Activated CD4-positive, CD25-positive, alpha-beta regulatory T cell treated with anti-CD3 and anti-CD28 coated beads, Interleukin-2, amount 50 U/mL, for 24 hours (primary cell): ENCODE measurements at places on chromosomes 2 and 18.

GRCh38 chr2:67243919-67244318, 153.2 kb upstream of the ETAA1 start:
- ATAC-seq, result no peak

DNA sequence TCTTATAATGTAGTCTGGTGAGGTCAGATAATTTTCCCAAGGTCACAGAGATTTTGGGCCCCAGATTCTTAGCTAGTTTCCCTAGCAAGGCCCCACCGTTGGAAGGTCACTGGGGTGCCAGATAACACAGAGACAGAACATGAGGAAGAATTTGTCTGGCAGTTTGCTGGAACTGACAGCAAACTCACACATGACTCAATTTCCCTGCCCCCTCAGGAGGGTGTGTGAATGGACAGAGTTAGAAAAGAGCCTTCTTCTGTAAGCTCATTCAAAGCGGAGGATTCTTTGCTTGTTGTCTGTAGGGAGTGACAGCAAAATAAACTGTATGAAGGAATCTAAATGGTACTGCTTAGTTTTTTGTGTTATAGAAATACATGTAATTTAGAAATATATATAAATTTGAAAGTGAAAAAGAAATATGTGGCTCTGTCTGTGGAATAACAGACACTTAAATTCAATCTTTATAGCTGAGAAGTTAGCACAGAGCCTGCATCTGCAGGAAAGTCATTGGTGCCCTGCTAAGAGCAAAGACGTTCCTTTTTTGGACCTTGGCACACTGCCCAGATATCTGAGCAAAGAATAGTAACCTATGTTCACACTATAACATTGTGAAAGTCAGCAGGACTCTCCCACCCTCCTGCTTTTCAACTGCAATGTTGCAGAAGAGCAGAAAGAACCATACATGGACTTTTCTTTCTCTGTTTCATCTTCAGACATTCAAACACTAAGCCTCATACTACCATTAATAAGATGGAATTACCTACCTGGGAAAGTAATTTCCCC, 2.1 kb downstream of the MDH1 start:
- no peak for ATAC-seq

DNA sequence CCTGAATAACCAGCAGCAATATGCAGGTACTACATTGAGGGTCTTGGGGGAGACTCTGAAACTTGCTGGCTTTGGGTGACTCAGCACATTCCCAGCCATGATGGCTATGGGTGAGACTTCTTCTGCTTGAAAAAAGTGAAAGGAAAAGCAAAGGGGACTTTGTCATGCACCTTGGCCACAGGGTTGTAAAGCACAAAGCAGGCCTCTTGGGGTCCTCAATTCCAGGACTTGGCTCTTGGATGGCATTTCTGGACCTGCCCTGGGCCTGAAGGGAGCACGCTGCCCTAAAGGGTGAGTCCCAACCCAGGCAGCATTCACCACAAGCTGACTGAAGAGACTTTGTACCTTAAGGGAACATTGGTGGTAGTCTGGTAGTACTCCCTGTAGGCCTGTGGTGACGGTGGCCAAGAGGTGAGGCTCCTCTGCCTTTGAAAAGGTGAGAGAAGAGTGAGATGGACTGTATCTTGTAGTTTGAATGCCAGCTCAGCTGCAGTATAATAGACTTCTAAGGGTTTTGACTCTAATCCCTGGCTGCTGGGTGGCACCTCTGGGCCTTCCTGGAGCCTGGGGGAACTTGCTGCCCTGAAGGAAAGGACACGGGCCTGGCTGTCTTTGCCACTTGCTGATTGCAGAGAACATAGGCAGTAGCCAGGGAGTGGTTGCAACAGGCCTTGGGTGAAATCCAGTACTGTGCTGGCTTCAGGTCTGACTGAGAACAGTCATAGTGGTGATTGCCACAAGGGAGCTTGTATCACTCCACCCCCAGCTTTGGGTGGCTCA, 36.5 kb upstream of the CYTIP start:
- ATAC-seq, result peak; percentile 50

DNA sequence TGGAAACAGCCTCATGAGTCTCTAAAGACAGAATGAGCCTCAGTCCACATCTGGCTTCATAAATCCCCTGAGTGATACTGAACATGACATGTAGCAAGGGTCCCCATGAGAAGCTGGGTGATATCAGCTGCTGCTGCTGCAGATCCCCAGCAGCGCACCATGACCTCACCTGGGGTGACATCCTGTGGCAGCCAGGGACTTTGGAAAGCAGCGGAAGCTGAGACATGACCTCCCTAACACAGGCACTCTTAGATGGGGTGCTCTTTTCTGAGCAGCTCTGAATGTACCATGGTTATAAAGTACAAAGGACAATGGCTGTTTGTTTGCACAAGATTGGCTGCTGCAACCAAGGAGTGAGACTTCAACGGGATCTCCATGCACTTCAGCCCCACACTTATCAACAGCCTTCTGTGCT, 74.7 kb upstream of the TMEM200C start:
- no peak for ATAC-seq

DNA sequence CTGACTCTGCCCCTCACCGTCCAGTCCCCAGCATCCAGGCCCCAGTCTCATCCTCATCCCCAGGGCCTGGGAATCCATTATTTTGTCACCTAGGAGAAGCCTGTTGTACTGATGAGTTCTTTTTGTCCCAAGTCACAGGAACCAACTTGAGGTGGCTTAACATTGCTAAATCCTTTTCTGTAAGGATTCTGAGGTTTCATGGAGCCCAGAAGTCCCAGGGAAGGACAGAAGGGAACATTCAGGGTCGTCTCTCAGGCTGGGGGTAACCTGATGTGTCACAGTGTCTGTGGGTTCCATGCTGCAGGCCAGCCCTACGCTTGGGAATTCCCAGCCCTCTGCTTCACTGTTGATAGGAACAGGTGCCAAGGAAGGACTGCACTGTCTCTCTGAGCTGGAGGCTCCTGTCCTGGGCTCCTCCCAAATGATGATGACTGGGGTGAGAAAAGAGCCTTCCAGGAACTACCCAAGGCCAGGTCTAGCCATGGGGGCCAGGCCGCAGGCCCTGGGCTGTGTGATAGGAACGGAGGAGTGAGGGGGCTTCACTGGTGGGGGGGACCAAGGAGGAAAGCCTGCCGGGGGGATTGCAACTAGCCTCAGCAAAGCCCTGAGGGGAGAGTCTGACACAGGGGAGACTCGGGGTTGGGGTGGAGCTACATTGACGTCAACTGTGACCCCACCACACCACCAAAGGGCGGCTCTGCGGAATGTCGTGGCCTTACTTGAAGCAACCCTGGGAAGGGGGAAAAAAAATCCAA, 145.7 kb downstream of the SMAD7 start:
- no peak for ATAC-seq

DNA sequence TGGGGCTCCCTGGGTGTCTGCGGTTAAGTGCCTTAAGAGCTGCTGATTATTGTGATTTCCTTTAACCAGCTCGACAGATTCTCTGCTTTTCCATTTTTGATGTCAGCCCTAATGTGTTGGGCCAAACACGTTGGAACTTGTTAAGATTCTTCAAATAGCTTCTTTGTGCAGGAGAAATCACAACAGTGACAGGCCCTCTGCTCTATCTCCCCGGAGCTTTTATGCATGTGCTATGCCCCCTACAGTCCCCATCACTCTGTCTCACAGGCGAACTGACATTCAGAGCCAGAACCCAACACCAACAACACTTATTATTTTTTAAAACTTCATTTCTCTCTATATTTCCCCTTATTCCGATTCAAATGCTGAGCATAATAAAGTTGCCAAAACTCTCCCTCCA, 371.7 kb upstream of the CELF4 start:
- no peak for ATAC-seq

DNA sequence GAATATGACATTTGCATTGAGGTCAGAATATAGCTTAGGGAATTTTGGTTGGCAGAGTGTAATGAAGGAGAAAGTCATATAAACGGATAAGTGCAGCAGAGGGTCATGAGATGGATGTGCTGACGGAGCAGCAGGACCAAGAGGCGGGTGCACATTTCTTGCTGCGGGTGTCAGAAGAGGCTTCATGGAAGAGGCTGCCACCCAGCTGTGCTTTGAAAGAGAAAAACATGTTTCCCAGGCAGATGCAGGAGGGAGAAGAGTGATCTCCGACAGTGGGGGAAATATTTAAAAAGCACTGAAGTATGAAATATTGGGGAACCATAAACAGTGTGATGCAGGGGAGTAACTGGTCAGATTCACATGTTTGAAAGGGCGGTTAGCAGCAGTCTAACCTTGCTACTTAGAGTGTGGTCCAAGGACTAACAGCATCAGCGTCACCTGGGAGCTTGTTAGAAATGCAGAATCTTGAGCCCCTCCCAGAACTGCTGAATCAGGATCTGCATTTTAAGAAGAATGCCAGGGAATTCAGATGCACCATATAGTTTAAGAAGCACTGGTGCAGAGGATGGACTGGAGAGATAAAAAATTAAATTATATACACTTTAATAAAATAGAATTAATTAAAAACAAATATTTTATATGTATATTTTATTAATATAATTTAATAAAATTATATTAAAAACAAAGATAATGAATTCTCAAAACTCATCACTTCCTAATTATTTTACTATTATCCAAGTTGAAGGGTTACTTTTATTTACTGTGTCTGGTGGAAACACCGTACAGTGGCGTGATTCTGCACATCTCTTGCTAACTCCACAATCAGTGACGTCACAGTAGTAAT, 36.1 kb upstream of the SCYGR1 start:
- ATAC-seq, result no peak

DNA sequence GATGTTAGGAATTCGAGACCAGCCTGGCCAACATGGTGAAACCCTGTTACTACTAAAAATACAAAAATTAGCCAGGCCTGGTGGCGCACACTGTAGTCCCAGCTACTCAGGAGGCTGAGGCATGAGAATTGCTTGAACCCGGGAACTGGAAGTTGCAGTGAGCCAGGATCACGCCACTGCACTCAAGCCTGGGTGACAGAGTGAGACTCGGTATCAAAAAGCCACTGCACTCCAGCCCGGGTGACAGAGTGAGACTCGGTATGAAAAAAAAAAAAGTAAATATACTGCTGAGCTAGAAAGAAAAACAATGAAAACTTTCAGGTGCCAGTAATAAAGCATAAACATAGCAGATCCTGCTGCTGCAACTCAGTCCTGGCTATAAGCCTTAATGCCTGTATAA, 73.5 kb downstream of the STRN start:
- ATAC-seq, result no peak

GRCh38 chr2:31142110-31142509, 3.9 kb upstream of the GALNT14 start:
- ATAC-seq, result no peak

DNA sequence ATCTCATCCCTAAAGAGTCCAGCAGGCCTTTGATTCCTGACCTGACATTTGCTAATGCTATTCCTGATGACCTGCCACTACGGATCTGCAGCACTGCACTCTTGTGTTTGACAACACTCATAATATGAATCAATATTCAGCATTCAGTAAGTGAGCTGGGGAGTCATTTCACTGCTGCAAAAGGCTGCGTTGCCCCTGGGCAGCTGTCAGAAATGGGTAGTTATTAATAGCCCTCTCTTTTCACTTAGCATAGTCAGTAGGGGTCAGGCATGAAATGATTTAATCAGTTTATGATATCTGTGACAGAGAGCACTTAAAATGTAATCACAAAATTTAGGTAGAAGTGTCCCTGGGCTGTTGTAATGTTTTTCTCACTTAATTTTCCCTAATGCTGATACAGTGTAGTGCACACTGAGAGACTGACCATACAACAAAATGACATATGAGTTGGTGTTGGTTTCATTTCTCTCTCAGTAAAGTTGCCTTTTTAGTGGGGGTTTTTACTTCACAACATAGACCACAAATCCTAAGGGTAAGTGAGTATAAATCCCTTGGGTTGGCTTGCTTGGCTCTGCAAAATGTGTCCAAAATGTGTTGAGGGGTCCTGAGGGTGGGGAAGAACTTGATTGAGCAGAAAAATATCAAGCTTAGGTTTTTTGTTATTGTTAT, 184.8 kb downstream of the CAMKMT start:
- ATAC-seq, result no peak

DNA sequence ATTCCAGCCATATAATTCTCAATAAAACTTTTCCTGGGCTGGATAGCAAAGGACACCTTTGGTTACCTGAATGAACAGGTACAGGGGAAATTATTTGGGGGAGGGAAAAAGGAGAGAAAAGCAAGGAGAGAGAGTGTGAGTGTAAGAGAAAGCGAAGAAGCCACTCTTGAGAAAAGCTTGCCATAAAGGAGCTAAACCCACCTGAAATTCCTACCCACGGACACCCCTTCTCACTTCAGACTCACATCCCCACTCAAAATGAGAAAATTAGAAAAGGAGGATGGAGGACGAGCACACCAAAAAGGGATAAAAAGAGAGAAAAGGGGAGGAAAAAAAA, 354 bp downstream of the ZEB2 start:
- no peak for ATAC-seq

- no peak for ATAC-seq
Measured at GRCh38 chr18:11807233-11807632, 44.0 kb upstream of the CHMP1B start.

GRCh38 chr2:26587994-26588393, 53.2 kb downstream of the CIB4 start:
- ATAC-seq, result no peak

- no peak for ATAC-seq
Measured at GRCh38 chr2:28640908-28641300, 110.7 kb upstream of the PPP1CB start.

- ATAC-seq, result no peak
Measured at GRCh38 chr2:30784682-30785081, 22.6 kb downstream of the CAPN13 start.

GRCh38 chr2:209988010-209988409, 14.4 kb upstream of the RPE start:
- peak; percentile 38 for ATAC-seq

DNA sequence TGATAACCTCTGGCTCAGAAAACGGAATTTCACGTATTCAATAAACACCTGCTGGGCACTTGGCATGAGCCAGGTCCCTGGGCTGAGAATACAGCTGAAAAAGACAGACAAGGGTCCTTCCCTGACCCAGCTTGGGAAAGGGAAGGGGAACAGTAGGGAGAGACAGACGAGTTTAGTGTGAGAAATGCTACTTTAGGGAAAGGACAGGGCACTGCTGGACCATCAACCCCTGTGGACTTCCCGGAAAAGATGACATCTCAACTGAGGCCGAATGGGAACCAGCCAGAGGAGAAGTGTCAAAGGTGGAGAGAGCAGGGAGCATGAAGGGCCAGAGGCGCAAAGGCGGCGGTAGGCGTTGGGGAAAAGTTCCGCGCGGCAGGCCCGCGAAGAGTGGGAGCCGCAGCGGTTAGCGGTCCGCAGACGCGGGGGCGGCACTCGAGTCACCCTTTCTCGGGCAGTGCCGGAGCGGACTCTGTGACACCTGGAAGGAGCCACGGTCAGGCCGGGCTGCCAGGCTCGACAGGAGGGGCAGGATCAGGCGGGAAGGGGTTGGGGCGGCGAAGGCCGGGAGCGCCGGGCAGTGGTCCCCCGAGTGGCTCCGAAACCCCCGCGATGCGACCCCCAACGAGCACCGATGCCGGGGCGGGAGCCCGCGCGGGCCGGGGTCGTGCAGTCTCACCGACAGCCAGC, 519 bp downstream of the TEX261 start:
- peak; percentile 21 for ATAC-seq

GRCh38 chr2:74424139-74424992, 2.8 kb downstream of the WDR54 start:
- no peak for ATAC-seq

DNA sequence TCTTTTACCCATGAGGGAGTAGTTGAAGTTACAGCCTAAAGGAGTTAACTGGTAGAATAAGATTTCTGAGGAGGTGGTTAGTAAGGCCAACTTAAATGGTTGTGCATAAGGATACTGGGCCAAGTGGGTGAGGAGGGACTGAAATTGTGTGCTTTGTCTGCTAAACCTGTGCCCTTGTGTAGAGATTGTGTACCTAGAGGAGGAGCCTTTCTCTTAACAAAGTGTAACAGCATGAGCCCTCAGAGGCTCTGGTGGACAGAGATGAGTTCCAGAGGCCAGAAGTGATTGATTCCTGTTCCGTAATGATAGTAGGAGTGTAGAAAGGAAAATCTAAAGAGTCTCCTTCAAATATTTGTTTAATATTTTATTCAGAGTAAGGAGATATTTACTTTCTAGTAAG, 42.9 kb downstream of the OTX1 start:
- ATAC-seq, result no peak
